ENCODE measurements at places on chromosomes 6 and 20.

DNA sequence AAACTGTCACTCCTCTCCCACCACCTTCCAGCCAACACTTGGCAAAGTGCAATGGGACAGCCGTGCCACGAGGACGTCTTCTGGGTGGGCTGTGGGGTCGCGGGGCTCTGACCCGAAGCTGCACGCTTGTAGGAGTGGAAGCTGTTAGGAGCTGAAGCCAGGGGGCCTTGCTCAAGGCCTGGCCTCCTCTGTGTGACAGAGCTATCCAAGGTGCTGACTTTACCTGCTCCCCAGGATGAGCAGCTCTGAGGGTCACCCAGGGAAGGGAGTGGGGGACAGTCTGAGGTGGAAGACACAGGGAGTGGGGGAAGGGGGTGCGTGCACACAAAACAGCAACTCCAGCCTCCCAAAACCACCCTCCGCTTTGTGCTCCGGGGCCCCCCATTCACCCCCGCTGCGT, 17.5 kb upstream of the CHRNA4 start:
- DNase-seq = no peak

DNA sequence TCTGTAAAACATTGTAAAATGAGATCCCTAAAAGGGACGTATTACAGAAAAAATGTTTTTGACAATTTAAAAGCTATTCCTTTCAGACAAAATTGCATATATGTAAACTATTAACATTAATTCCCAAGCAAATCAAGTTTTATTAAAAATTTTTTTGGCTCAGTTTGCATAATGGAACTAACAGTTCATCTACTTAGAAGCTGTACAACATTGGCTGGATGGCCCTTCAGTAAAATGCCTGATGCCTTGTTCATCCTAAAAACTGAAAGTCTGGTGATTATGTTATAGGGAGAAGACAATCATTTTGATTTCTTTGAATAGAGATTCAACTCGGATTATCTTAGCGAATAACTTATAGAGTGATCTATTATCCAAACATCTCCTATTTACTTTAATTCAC, 52.8 kb downstream of the ADGRG6 start:
- DNase-seq = no peak

- DNase-seq = no peak
Measured at GRCh38 chr6:107657755-107658461, 166.2 kb downstream of the SCML4 start.

GRCh38 chr6:54618572-54618971, 228.0 kb upstream of the FAM83B start:
- DNase-seq = no peak

GRCh38 chr6:45184937-45185336, 143.2 kb upstream of the RUNX2 start:
- DNase-seq = no peak

- DNase-seq = no peak
Measured at GRCh38 chr20:19304389-19304788, 91.9 kb downstream of the SLC24A3 start.

DNA sequence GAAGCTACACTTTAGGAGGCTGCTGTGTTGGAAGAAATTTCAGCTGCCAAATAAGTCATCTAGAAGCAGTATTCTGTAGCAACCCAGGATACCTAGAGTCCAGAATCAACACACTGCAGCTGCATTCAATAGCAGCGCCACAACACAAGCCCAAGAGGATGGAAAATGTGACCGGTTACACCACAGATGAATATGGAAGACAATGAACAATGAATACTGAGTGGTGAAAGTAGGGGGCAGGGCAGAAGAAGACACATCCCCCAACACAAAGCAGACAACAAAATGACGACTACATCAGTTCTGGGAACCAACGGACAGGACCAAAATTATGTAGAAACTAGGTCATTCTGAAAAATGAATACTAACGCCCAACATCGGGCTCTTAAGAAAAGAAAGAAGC, 38.2 kb downstream of the KIF6 start:
- no peak for DNase-seq

- DNase-seq = no peak
Measured at GRCh38 chr6:113649880-113650609, 207.1 kb upstream of the MARCKS start.

- DNase-seq = no peak
Measured at GRCh38 chr6:5850848-5851255, 155.9 kb downstream of the NRN1 start.
